Stimulated activated CD4-positive, alpha-beta T cell treated with anti-CD3 and anti-CD28 coated beads, Interleukin-2, amount 100 ng/mL, for 4 hours (primary cell): ENCODE measurements at places on chromosomes 4 and X.

- no peak for DNase-seq
Measured at GRCh38 chr4:998096-998691, 5.0 kb upstream of the SLC26A1 start.

DNA sequence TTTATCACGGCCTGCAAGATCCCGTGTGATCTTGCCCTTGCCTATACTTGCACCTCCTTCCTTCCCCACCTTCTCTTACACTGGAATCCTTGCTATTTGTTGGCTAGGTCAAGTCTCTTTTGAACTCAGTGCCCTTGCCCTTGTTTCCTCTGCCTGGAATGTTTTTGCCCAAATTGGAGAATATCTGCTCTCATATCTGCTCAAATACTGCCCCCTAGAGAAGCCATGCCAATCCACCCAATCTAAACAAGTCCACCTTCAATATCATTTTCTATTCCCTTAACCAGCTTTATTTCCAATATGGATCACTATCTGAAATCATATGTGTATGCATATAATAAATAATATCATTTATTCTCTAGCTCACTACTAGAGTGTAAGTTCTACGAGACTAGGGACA is 1044.2 kb upstream of the FTHL17 start:
- DNase-seq: no peak

DNA sequence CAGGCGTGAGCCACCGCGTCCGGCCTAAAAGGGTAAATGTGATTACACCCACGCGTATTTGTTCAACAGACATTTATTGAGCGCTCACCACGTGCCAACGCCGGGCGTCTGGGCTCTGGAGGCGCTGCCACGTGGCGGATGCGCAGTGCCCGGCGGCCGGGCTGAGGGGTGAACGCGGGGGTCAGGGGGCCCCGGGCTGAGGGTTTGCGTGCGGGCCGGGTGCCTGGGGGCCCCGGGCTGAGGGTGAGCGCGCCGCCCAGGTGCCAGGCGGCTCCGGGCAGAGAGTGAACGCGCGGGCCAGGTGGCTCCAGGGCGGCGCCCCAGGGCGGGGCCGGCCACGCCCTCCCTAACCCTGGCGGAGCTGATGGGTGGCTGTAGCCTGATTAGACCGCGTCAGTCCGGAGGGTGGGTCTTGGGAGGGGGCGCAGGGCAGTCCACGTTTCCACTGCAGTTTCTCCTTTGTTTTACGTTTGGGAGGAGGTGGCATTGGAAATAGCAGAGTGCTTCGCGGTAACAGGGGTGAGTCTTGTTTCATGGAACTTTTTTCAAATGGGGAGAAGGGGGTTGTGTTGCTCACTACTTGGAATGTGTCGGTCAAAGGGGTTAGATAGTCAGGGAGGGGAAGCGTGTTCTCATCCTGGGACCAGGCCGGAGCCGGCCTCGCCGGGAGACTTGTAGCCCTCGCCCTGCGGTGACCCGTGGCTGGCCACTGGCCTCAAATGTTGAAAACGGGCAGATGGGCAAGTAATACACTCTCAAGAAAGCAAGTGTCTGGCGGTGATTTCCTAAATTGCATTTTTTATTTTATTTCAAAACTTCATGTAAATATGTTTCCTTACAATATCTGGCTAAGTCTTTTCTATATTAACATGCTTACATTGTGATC is at the start of gene ZFP42:
TSS of gene ZFP42 (plus strand) at position 450 of the 886 bp plus-strand sequence. CDS start 7,037 bp downstream, outside the sequence.
- DNase-seq: no peak

GRCh38 chrX:22105971-22106370 is 73.8 kb downstream of the PHEX start:
- no peak for DNase-seq

DNA sequence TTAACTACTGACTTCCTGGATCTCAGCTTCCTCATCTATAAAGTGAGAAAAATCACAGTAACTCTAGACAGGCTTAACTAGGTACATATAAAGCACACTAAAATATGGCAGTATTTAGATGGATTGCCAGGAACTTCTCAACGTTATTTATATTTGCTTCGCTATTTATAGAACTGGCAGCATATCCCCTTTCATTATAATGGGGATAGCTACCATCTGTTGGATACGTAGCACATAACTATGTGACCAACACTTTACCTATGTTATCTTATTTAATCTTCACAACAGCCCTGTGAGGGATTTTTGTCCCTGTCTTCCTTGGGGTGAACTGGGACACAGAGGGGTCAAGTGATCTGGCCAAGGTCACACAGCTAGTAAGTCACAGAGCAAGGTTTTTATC is 64.6 kb downstream of the ENPEP start:
- no peak for DNase-seq
